NCI-H526 treated with DMSO at 0.1 percent for 48 hours (cell line): ENCODE measurements at places on chromosomes 5 and 9.

DNA sequence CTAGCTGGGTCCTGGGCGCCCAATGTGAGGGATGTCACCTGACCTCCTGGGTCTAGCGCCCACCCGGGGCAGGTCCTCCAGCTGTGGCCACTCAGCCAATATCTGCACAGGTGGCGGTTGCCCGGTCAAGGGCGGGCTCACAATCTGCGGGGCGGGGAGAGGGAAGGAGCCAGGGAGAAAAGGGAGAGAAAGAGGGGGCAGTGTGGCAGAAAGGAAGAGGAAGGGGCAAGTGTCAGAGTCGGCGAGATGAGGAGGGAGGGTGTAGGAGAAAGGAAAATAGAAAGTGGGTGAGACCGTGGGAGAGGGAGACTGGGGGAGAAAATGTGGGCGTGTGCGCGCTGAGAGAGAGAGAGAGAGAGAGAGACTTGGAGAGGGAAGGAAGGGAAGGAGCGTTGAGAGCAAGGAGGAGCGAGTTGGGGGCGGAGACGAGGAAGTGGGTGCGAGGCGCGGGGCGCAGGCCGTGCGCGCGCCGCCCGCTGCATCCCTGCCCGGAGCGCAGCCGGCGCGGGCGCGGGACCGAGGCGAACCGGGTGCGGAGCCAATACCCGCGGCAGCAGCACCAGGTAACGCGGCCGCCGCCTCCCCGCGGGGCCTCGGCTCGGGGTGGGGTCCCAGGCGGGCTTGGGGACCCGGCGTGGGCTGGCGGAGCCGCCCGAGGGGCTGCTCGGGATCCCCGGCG lies at the start of gene HRH2:
Gene HRH2, plus strand, starts transcription at position 479 of the 679 bp plus-strand sequence. CDS start 25,163 bp downstream, outside the sequence.
- DNase-seq = no peak

- no peak for DNase-seq
Measured at GRCh38 chr9:17088566-17088965, 46.3 kb upstream of the CNTLN start.

DNA sequence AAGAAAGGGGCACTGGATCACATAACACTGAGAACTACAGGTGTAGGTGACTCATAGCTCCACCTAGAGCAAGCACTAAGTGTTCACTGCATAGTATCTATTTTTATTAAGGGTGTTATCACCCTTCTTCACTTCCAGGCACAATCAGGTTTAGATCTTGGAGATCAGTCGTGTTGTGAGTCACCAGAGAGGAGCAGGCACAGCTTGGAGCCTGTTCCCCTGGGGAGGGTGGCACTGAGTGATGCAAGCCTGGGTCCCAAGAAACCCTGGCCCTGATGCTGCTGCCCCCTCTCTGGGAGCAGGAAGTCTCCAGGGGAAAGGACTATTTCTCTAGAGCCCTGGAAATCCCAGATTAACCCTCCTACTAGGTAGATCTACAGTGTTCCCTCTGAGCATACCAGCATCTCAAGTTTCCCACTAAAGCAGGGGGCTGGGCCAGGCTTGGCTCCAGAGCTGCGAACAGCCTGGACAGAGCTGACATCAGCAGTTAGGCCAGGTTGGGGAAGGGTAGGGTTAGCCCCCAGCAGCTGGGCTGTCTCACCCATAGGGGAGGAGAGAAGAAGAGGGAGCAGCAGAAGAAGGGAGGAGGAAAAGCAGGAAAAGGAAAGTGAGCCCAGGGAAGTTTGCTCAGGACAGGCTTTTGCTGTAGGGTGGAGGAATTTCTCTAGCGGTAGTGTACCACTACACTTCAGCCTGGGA lies 28.1 kb upstream of the SPINK4 start:
- no peak for DNase-seq

DNA sequence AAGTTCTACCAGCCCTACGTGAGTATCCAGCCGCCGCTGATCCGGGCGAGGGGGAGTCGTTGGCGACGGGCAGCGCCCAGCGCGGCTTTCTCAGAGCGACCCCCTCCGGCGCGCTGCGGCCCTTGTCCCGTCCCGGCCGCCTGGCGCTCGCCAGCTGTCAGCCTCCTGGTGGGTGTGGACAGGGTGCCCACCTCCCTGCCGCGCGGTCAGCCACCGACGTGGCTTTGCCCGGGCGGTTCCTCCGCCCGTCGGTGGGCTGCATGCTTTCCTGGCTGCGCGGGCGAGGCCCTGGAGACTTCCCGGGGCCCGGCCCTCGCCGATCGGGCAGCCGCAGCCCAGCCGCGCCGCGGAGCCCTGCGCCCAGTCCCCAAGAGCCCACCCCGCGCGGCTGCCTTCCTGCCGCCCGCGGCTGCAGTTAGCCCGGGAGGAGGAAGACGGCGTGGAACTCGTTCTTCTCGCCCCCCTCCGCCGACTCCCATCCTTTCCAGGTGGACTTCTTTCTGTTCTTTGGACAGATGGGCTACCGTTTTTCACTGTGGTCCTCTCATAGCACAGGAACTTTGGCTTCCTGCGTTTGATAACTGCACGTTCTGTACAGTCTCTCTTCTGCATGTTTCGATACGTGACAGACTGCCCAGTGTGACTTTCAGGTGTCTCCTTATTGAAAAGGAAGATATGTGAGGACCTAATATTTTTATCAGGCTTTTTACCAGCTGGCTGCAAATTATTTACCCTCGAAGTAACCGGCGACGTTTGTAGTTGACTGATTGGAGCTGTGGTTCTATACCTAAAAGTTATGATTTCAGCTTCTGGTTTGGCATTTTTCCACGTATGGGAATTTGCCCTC lies 577 bp downstream of the AP3S1 start:
- DNase-seq = peak; percentile 34
